ENCODE measurements at places on chromosomes 12 and 14.
A peak's percentile ranks its signal among the peaks of the same experiment; 100 is the strongest.

- no peak for DNase-seq
These were observed 174.0 kb downstream of the EGLN3 start for GRCh38 chr14:33776871-33777270.

GRCh38 chr14:103721334-103722120 lies 5.9 kb downstream of the ZFYVE21 start:
- DNase-seq, result no peak

GRCh38 chr12:113980537-113981337 lies 14.6 kb upstream of the RBM19 start:
- peak; percentile 35 for DNase-seq

DNA sequence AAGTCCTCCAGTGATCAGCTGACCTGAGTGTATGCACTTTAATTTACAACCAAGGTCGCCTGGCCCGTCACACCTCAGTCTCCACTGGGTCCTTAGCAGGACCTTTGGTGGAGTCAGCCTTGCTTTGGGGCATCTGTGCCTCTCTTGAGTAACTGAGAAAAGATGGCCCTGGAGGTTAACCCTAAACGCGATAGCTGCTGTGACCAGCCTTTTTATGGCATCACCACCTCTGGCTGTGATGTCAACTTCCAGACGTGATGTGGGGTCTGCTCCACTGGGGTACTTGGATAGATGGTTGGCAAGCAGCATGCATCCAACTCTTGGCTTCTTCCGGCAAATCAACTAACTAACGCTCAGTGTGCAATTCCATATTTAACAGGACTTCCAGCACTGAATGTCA lies 122.8 kb upstream of the RTL1 start:
- DNase-seq, result no peak

DNA sequence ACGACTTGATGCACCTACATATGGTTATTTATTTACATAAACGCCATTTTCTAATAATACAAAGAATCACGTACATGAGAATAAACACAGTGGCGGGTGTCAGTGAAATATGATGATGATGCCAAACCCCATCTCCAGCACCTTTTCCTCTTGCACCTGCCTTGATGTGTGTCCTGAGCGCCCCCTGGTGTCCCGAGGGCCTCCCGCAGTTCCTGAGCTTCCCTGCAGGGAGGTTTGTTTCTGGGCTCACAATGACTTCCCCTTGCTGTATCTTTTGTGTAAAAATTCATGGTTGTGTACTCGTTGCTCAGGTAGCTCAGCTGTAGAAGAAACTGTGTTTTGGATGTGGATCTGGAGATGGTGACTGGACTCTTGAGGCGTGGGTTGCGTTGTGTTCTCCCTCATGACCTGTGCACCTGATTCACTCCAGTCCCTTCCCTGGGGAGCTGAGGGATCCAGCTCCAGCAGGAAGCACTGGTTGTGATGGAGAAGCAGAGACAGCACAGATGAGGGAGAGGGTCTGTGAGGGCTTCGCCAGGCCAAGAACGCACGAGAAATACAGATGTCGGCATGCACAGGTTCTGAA lies 1037.8 kb downstream of the TMEM121 start:
- DNase-seq, result no peak

GRCh38 chr12:82857911-82858533 lies 171.3 kb downstream of the TMTC2 start:
- no peak for DNase-seq

DNA sequence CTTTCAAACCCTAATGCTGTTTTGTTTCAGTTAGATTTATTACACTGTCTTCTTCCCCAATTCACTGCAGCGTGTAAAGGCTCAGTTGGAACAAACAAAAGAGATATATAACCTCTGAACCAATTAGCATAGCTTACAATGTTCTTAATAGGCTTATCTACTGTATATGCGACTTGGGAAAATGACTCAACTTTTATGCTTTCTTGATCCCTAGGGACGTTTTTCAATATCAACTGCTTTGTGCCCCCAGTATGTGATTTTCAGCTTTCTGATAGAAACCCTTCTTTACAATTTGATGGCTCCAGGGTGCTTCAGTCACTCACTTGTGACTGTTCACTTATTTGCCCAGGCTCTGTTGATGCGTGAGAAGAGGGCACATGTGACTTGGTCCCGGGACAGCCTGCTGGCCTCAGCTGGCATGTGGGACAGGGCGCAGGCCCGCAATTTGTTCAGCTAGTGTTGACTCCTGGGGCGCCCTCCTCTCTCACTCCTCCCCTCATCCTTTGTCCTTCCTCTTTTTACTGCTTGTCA lies 107.1 kb downstream of the TMTC2 start:
- no peak for DNase-seq

GRCh38 chr12:116616536-116617248 lies 57.5 kb downstream of the MAP1LC3B2 start:
- no peak for DNase-seq

DNA sequence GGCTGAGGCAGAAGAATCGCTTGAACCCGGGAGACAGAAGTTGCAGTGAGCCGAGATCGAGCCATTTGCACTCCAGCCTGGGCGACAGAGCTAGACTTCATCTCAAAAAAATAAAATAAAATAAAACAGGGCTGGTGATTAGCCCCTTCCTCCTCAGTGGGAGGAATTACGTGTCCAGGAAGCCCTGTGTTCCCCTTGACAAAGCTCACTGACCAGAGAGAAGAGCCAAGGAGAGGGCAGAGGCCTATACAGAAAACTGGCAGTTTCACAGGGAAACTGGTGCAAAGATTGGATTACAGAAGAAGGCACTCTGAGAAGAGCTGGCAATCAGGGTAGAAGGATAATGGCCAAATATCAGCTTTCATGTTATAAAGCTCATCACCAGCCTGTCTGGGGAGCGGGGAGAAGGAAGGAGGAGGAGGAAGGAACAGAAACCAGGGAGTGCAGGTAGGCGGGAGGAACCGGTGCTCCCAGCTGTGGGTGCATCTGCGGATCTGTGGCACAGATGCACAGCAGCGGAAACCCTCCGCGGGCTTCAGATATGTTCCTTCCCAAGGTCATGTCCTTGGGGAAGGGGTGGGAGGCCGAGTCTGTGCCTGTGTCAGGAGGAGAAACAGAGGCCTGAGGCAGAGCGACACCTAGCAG lies 6.7 kb downstream of the RAB15 start:
- DNase-seq, result no peak

- DNase-seq, result no peak
These were observed 111.2 kb downstream of the LGMN start for GRCh38 chr14:92637228-92637627.

- no peak for DNase-seq
These were observed 310.0 kb downstream of the ZFP36L1 start for GRCh38 chr14:68482772-68483395.

DNA sequence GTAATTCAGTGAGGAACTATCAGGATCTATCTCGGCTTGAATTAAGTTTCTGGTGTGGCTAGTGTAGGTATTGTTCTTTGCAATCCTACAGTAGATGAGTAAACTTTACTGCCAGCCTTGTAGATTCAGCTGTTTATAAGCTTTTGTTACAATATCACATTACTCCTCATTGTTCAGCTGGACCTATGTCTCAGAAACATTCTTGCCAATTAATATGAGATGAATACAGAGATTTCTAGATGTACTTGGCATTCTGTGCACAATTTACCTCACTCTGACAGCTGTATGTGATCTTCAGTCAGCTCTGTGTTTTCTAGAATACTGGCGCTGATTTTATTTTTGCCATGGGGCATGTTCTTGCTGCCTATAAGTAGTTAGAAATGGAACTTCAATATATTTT lies 55.7 kb downstream of the METTL25 start:
- no peak for DNase-seq

DNA sequence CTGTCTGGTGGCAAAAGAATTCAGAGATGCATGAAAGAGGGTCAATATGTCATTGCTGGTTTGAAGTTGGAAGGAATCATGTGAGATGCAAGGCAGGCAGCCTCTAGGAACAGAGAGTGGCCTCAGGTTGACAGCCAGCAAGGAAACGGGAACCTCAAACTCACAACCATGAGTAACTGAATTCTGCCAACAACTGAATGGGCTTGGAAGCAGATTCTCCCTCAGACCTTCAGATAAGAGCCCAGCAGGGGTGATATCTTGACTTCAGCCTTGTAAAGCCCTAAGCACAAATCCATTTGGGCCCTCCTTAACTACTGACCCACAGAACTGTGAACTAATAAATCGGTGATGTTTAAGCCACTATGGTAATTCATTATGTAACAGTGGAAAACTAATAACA lies 35.8 kb downstream of the USP15 start:
- no peak for DNase-seq

- peak; percentile 16 for DNase-seq
These were observed 334.0 kb downstream of the BTG1 start for GRCh38 chr12:91811481-91812287.

DNA sequence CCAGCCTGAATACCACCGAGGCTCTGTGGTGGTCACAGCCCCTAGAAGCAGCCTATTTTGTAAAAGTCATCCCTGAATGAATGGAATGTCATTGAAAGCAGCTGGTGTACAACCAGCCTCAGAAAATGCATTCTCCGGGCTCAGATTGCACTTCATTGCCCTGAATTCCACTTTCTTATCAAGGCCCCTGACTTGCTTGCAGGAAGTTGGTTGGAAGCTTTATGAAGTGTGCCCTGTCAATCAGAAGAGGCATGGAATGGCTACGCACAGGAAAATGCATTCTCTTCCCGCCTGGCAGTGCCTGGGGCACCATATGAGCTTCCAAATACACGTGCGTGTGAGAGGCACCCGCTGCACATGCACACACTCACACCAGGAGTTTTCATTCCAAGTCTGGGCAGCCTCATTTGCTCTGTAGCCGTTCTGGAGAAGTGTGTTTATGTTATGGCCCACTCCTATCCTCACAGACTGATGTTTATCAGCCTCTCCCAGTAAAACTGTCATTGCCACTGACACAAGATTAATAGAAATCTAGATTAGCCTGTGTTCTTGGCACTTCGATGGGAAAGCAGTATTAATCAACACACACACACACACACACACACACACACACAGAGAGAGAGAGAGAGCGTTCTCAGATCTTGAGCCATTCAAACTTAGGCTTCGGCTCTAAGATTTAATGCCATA lies 63.9 kb downstream of the NUAK1 start:
- DNase-seq, result no peak

- DNase-seq, result no peak
These were observed 179.3 kb downstream of the PCNX1 start for GRCh38 chr14:71086567-71086966.
